ENCODE measurements at places on chromosomes 6 and 20.

DNA sequence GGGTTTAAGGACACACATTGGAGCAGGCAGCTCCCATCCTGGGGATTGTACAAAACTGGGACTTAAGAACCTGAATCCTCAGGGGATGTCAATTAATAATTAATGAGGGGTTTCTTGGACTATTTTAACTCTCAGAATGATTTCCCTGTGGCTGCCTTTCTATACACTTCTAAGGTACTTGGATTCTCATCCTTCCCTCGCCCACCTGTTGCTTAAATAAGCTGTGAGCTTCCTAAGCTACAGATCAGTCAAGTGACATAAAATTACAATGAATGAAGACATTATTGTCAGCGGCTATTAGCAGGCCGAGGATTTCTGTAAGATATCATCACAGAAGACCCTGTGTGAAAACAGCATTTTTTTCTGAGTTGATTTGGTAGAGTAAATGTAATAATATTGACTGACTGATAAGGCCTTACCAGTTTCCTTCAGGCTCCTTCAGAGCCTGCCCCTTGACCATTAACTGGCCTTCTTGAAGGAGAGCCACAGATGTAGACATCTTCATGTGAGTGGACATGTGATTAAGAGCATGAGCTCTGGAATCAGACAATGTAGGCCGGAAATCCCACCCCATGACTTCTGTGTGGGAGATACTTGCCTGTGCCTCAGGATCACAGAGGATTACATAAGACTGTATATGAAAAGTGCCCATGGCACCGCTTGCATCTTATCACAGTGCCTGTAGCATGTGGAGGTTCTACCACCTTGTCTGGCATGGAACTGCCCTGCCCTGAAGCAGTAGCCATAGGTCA is 101.7 kb downstream of the TULP4 start:
- no peak for DNase-seq

GRCh38 chr6:160160450-160160849 is 38.8 kb downstream of the SLC22A1 start:
- DNase-seq = no peak

DNA sequence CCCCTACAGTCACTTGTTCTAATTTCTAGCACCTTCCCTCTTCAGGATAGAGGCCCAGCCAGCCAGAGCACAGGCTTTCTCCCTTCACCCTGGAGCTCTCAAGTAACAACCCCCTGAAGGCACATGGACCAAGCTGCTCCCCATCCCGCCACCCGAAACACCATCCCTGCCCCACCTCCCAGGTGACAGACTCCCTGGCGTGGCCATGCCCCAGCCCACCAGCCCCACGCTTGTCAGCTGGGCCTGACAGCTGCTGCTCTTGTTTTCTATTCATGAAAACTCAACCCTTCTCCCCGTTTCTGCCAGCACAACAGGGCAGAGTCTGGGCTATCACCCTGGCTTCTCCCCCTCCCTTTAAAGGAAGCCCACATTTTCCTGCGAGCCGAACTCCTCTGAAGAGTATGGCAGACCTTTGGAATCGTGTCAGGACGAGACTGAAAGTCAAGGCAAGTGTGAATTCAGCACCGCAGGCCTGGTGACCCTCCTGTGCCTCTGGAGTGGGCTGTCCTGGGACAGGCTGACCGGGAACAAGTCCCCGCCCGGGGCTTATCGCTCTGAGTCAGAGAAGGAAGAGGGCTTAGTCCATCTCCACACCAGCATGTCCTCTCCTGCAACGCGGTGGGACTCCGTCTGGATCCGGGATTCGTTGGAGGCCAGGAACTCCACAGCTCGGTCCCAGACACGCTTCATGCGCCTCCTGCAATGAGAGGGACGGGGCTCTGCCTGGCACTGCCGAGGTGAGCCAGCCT is 16.7 kb downstream of the LEMD2 start:
- no peak for DNase-seq

- no peak for DNase-seq
These were observed 56.3 kb upstream of the TULP1 start for GRCh38 chr6:35569011-35569461.

GRCh38 chr6:127077886-127078285 is 40.6 kb upstream of the RSPO3 start:
- DNase-seq = no peak

DNA sequence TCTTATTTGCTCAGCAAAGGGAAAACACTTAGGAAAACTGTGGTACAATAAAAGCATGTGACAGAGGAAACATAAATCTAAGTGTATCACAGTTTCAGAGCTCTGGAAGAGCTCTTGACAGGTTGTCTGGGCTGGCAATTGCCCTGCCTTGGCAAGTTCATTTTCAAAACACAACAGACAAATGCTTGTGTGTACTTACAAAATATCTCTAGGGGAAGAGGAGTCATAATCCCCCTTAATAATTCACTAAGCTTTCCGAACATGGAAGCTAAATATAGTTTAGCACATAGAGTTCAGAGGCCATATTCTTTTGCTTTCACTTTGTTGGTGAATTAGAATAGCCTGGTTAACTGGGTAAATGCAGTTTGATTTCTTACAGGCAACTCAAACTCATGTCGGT is 211.6 kb upstream of the THEMIS start:
- DNase-seq = no peak

DNA sequence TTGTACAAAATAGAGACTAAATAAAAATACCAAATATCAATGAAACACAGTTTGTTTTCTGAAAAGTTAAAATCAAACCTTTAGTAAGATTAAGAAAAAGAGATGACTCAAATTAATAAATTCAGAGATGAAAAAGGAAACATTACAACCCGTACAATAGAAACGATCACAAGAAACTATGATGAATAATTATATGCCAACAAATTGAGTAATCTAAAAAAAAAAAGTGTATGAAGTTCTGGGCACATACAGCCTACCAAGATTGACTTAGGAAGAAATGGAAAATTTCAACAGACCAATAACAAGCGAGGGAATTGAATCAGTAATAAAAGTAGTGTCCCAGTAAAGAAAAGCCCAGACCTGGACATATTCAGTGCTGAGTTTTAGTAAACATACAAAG is 94.8 kb downstream of the STXBP5 start:
- no peak for DNase-seq

GRCh38 chr6:111770263-111771093 is 102.8 kb downstream of the FYN start:
- DNase-seq = no peak

DNA sequence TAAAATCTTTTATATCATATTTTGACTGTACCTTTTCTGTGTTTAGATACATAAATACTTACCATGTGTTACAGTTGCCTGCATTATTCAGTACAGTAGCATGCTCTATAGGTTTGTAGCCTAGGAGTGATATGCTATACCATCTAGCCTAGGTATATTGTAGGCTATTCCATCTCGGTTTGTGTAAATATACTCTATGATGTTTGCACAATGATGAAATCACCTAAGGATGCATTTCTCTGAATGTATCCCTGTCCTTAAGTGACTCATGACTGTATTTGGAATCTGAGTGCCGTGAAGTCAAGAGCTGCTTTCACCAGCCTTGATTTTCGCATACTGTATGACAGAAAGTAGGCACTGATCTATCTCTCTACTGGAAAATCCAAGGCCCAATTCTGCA is 129.9 kb downstream of the UTRN start:
- DNase-seq = no peak

GRCh38 chr6:17036065-17036393 is 65.8 kb upstream of the STMND1 start:
- no peak for DNase-seq

DNA sequence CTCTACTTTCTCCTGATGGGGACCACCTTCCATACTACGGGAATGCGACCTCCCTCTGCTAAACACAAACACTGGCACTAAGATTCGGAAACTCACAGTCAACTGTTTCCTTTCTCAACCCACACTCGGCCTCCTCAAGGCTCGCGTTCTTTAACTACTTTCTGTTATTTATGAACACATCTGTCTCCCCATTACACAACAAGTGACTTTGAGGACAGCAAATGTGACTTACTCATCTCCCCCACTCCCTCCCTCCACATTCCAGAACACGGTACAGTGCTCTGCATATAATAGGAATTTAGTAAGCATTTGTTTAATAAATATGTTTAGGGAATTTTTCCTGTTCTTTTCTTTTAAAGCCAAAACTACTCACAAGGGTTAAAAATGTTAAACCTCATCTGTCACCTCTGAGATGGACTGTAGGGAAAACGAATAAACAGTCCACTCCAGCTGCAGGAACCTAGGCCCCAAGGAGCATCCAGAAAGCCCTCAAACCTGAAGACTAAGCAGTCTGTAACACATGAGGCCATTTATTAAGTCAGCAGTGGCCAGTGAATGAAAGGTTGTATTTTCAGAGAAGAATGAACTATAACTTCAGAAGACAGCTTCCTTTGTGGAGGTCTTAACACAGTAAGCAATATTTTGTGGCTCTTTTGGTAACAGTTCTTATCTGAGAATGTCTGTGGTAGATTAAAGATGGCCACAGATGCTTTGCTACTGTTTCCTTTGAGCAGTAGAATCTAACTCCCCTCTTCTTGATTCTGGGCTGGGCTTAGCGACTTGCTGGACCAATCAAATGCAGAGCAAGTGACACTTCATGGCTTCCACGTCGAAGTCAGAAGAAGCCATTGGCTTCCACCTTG is 209.6 kb upstream of the DTNBP1 start:
- DNase-seq = no peak

DNA sequence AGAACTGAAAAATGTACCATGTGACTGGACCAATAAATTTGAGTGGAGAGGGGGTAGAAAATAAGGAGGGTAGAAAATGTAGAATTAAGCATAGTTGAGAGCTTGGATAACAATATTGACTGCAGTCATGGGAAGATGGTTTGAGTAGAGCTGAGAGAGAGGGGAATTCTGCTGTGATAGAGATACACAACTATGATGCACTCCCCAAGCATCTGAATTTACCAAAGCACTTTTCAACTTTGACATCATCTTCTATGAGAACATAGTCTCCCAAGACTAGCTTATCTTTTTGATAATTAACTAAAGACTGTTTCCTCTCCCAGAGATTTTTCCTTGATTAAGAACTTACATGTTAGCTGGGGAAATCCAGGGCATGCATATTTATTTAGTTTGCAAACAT is 103.1 kb downstream of the TNFRSF21 start:
- DNase-seq = no peak

DNA sequence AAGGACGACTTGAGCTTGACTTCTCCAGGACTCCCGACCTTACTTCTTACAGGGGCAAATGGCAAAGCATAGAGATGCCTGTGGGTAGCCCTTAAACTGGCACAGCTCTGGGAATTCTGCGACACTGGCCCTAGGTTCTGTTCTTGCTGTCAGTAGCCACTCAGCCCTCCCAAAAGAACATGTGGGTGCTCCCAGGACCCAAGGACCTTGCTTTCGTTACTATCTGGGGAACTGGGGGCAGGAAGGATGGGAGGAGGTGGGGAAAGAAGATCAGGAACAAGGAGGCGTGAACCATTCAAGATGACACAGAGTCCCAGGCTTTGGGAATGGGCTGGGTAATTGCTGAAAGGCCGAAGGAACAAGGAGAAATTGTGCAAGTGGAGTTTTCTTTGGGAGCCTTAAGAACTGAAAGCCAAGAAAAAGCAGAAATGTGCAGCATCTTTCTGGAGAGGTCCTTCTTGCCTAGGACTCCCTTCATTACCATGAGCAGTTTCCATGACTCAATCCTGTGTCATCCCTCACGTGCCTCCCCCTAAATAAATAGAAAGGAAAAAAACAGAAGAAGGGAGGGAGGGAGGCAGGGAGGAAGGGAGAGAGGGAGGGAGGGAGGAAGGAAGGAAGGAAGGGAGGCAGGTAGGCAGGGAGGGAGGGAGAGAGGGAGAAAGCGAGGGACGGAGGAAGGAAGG is 284.6 kb upstream of the FOXQ1 start:
- no peak for DNase-seq

GRCh38 chr6:144597511-144597910 is 312.4 kb downstream of the UTRN start:
- no peak for DNase-seq

GRCh38 chr6:79377047-79377446 is 142.6 kb upstream of the HMGN3 start:
- DNase-seq = no peak

DNA sequence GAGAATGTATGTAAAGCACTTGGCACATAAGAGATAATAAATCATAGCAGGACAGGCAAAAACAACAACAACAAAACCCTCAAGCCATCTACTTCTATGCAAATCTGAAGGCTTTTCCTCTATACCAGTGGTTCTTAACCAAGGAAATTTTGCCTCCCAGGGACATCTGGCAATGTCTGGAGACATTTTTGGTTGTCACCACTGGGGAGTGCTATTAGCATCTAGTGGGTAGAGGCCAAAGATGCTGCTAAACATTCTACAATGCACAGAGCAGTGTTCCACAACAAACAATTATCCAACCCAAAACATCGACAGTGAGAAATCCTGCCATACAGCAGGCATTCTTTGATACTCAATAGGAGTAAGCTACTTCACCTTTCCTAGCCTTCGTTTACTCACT is 28.2 kb downstream of the NDRG3 start:
- no peak for DNase-seq

DNA sequence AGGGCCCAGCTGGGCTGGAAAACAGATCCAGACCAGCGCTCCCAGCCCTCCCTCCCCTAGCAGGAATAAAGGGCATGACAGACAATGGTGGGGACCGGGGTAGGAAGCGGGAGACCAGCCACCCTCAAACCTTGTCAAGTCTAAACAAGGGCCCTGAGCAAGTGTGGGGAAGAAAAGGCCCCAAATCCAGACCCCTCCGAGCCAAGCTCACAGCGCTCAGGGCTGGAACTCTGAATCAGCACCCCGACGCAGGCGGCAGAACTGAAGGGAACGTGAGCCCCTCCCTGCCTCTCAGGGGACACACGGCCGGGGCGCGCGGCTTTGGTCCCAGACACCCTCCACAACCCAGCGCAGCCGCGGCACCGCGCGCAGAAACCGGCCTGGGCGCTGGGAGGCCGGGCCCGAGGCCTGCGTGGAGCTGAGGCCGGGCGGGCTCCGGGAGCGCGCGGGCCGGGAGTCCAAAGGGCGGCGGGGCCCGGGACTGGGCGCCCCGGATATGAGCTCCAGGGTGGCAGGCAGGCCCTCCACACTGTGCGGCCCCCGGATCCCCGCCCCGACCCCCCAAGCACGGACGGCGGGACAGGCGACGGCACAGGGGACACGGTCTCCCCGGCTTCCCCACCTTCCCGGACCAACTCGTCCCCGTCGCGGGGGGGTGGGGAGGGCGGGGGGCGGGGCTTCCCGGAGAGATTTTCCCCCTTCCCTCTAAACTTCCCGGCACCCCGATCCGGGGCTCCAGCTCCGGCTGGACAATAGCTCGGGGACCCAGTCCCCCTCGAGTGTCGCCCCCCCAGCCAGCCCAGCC is 641 bp downstream of the TEAD3 start:
- DNase-seq = no peak

GRCh38 chr20:59743767-59744485 is 139.6 kb downstream of the PHACTR3 start:
- DNase-seq = no peak

DNA sequence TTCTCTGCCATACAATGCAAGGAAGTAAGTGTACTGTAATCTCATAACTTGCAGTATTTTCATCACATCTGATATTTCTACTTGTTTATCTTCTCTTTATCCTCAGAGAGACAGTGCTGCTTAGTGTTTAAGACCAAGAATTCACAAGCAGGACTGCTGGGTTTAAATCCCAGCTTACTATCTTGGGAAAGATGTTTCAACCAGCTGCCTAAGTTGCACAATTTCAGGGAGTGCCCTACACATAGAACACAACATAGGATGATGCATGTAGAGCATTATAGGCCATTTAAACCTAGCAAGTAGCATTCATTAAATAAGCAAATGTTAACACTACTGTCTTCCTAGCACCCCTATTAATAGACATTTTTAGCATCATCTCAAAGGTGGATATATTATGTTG is 205.2 kb upstream of the CEP162 start:
- DNase-seq = no peak
